ENCODE measurements at places on chromosomes 2 and 18.

GRCh38 chr2:105252271-105252670 lies 10.7 kb downstream of the GPR45 start:
- no peak for DNase-seq

- no peak for DNase-seq
Observed at GRCh38 chr2:119250718-119251290, 27.2 kb downstream of the STEAP3 start.

GRCh38 chr18:67783196-67783946 lies 266.9 kb upstream of the DSEL start:
- no peak for DNase-seq

- DNase-seq = no peak
Observed at GRCh38 chr18:63224630-63225029, 94.9 kb downstream of the BCL2 start.

DNA sequence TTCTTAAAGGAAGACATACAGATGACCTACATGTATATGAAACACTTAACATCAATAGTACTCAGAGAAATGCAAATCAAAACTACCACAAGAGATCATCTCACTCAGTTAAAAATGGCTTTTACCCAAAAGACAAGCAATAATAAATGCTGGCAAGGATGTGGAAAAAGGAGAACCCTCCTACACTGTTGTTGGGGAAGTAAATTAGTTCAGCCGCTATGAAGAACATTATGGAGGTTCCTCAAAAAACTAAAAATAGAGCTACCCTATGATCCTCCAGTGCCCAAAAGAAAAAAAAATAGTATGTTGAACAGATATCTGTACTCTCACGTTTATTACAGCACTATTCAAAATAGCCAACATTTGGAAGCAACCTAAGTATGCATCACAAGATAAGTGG lies 1579.4 kb upstream of the TMEFF2 start:
- DNase-seq = no peak

DNA sequence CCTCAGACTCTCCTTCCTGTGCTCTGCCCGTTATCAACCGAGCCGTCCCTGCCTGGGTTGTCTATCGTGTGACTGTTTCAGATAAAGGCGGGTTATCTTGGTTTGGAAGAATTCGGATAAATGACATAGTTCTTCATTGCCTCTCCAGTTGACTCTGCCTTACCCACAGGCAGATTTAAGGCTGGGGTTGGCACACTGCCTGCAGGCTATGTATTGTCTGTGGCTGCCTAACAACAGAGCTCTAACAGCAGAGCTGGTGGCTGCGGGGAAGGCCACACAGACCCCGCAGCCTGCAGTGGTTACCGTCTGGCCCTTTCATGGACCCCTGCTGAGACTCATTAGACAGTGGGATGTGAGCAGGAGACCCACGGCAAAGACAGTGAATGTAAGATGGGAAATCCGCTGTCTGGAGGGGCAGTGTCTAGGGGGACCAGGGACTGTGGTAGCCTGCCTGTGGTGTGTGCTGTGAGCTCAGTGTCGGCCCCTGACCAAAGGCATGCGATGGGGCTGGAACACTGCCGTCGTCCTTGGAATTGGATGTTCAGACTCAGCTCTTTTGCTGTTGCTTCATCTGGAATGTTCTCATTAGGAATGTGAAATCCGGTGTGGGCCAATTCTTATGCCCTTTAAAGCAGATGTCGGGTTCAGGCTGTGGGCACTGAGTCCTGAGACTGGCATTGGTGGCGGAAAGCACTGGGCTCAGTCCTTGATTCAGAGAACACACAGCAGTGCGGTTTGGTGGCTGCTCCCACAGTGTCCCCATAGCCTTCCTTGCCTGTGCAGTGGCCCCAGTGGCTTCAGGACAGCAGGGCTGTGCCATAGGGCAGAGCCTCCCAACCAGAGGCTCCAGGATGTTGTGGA lies 44.5 kb downstream of the SH3RF3 start:
- no peak for DNase-seq

GRCh38 chr18:44876755-44877154 lies 196.1 kb downstream of the SETBP1 start:
- no peak for DNase-seq

GRCh38 chr2:34666821-34667220 lies 1067.7 kb upstream of the FAM98A start:
- DNase-seq = no peak

DNA sequence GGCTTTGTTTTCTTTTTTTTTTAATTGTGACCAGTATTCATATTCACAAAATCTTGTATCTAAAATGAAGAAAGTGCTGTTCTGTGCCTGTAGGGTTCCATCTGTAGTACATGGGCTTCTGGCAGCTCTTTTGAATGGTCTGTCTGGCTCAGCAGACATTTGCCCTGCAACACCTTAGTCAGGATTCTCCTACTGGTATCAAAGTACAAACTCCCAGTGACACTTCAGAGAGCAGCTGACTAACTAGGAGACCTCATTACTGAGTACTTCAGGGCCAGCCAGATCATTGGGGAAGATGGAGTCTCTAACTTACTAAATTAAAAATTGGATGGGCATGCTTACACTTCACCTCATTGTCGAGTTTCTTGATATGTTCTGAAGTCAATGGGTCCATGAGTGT lies 39.7 kb downstream of the GRHL1 start:
- no peak for DNase-seq

DNA sequence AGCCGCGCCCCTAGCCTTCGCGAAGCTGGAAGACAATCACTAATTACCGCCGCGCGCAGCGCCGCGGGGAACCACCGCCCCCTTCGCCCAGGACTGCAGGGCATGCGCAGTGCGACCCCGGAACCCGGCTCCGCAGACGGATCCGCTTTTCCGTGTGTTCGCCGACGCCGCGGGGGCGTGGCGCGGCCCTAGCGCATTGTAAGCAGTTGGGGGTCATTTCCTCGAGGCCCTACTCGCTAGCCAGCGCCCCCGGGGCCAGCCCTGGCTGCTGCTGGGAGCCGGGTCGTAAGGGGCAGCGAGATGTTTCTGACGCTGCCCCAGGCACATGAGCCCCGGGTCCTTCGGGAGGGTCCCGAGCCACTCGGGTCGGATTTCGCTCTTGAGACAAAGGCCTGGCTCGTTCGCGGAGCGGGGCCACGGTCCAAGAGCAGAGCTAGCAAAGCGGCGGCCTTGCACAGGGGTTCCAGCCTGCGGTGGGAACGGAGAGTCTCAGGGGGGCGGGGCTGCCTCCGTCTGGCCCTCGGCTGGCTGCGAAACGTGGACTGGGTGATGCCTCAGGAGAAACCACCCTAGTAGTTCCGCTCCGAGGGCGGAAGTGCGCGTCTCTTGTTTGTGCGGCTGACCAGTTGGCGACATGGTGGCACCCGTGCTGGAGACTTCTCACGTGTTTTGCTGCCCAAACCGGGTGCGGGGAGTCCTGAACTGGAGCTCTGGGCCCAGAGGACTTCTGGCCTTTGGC lies at the start of the genes ELP2 and SLC39A6:
Gene ELP2 (plus strand): TSS at position 600 of the 739 bp plus-strand sequence. CDS start 35 bp downstream, at position 635.
Gene SLC39A6 (minus strand): TSS at position 41 of the 739 bp plus-strand sequence. CDS start 2,333 bp downstream, outside the sequence.
- peak; percentile 95 for DNase-seq

- DNase-seq = no peak
Observed at GRCh38 chr2:71589763-71590162, 136.4 kb downstream of the DYSF start.

GRCh38 chr2:86072271-86072858 lies 33.3 kb downstream of the POLR1A start:
- DNase-seq = no peak

GRCh38 chr2:9895669-9896590 lies 52.7 kb downstream of the TAF1B start:
- no peak for DNase-seq
